Vagina (tissue), 2 donors: ENCODE measurements at places on chromosomes 6 and 20. TPM values are rescaled to one million over a fixed set of nuclear protein-coding genes. Genes with fewer than 3 reads are reported as not detected.

GRCh38 chr6:142926494-142927270, 18.3 kb downstream of the HIVEP2 start:
- DNase-seq: no peak

GRCh38 chr6:126180585-126180984, 159.3 kb upstream of the CENPW start:
- no peak for DNase-seq

GRCh38 chr6:142642651-142643050, 302.3 kb downstream of the HIVEP2 start:
- DNase-seq: no peak

The LY6G6F gene
- total RNA-seq: not detected

The GUCA1A gene
- total RNA-seq: not detected
